ENCODE measurements at places on chromosomes 13 and 19.

DNA sequence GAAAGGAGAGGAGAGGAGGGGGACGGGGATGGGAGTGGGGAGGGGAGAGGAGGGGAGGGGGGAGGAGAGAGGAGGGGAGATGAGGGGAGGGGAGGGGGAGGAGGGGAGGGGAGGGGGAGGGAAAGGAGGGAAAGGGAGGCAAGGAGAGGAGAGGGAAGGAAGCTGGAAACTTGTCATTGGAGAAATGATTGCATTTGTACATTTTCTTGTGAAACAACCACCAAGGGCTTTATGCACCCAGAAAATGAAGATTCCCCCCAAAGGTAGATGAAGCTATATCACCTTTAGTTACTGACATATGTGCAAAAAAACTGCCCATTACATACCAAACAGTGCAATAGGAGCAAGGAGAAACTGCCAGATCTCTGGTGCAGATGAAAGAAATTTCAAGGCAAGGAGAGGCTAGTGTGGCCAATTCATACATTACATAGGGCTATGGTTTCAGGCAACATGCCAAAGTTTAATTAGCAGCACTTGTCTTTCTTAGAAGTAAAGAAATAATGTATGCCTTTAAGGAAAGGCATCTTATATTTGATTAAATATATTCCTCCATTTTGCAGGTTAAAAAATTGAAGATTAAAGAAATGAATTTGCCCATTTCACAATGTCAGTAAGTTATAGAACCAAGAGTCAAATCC lies 49.5 kb upstream of the STK24 start:
- no peak for DNase-seq

GRCh38 chr13:48618937-48619336 lies 34.8 kb upstream of the CYSLTR2 start:
- DNase-seq, result no peak

DNA sequence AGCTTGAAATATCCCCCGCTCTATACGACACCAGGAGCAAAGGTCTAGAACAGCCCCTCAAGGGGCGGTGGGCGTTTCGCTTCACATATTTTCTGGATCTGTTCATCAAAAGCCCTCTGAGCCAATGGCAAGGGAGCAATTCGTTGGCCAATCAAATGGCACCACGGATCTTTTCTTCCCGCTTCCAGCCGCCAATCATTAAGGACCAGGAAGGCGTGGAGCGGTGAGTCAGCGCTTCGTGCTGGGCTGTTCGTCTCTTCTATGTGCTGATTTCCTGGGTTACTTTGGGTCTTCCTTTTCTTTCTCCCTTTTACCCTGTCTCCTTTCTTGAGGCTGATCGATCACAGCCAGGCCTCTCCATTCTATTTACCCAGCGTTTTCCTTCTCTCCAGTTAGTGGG lies at the start of gene NLRP4:
TSS of gene NLRP4 (plus strand) at position 201 of the 400 bp plus-strand sequence. CDS start 15,541 bp downstream, outside the sequence.
- no peak for DNase-seq

GRCh38 chr13:92459306-92459705 lies 767.3 kb upstream of the GPC6 start:
- DNase-seq, result no peak

- DNase-seq, result no peak
These were observed 355.8 kb upstream of the HTR2A start for GRCh38 chr13:47252627-47253026.

GRCh38 chr19:34722353-34722752 lies 11.7 kb upstream of the ZNF181 start:
- DNase-seq, result no peak

- DNase-seq, result peak; percentile 82
These were observed 27.0 kb downstream of the NFIX start for GRCh38 chr19:13022111-13022858.

DNA sequence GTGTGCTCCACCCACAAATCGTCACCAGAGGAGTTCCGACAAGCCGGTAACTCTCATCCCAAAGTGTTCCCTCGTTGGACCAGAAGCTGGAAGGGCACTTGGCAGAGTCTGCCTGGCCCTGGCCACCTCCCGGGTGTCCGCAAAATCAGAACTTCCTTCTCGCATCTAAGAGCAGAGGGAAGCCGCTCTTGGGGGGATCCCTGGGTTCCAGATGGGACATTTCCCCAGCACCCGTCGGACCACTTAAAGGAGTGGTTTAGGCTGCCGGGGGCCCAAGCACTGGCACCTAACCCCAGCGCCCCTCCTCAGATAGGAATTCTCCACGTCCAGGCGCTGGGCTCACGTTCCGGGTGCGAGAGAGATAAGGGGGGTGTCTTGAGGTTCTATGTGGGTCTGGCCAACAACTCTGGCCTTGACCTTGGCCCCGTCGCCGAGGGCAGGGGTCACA lies 857 bp upstream of the MAP2K7 start:
- no peak for DNase-seq

- peak; percentile 75 for DNase-seq
These were observed 4.3 kb upstream of the RNASEH2B start for GRCh38 chr13:50905256-50905655.

- no peak for DNase-seq
These were observed 1423.8 kb upstream of the MIR17HG start for GRCh38 chr13:89923736-89924135.

- no peak for DNase-seq
These were observed 445.6 kb downstream of the KCTD12 start for GRCh38 chr13:76440568-76440967.

- no peak for DNase-seq
These were observed 44.8 kb downstream of the CCDC70 start for GRCh38 chr13:51906581-51906980.

DNA sequence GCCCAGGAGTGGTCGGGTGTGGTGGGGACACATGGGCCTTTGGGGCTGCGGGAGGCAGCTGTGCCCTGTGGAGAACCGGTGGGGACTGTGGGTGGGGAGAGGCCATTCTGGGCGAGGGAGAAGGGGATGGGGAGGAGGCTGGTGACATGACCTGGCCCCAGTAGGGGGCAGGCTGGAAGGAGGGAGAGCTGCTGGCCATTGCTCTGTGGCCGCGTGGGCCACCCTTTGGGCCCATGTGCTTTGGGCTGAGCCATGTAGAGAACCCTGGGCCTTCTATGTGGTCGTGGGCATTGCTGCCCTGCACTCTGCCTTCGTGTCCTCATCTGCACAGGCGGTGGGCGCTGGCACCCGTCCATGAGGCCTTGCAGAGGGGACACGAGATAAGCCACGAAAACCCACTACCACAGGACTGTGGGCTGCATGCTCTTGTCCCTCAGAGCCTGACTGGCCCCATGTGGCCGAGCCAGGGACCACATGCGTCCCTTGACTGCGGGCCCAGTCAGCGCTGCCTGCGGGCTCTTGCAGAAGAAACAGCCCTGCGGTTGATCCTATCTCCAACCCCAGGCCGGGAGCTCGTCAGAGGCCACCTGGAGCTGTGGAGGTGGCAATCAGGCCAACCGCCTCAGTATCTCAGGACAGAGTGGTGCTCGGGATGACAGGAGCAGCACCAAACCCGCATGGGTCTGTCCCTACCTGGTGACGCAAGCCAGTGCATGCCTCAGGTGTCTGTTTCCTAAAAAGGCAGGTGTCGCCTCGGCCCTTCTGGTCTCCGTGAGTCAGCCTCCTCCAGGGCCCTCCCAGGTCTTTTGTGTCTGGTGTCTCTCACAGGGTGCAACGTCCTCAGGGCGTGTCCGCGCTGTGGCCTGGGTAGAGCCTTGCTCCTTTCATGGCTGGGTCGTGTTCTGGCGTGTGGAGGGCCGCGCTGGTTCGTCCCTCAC lies 14.3 kb downstream of the FZR1 start:
- DNase-seq, result peak; percentile 75

DNA sequence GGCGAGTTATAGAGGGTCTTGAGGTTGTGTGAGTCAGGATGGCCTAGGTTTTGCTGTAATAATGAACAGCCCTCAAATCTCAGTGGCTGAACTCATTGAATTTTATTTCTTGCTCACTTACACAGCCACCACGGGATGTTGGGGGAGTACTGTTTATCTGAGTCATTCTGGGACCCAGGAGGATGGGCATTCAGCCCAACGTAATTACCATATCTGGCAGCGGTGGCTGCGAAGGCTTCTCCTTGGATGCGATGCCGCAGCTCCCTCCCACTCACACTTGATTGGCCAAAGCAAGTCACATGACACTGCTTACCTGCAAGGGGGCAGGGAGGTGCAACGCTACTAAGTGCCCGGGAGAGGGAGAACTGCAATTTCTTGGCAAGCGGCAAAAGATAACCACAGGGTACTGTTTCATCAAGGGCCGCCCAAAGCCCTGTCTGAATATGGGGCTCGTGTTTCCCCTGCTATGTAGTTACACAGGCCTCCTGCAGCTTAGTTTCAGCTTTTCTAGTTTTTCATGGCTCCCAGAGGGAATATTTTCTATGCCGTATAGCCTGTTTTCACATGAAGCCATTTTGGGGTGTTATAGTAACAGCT lies 19.9 kb downstream of the ZSWIM9 start:
- DNase-seq, result no peak

- peak; percentile 36 for DNase-seq
These were observed 7.2 kb downstream of the HNRNPL start for GRCh38 chr19:38842439-38843174.

- DNase-seq, result no peak
These were observed 10.4 kb upstream of the KLK14 start for GRCh38 chr19:51093101-51093500.

DNA sequence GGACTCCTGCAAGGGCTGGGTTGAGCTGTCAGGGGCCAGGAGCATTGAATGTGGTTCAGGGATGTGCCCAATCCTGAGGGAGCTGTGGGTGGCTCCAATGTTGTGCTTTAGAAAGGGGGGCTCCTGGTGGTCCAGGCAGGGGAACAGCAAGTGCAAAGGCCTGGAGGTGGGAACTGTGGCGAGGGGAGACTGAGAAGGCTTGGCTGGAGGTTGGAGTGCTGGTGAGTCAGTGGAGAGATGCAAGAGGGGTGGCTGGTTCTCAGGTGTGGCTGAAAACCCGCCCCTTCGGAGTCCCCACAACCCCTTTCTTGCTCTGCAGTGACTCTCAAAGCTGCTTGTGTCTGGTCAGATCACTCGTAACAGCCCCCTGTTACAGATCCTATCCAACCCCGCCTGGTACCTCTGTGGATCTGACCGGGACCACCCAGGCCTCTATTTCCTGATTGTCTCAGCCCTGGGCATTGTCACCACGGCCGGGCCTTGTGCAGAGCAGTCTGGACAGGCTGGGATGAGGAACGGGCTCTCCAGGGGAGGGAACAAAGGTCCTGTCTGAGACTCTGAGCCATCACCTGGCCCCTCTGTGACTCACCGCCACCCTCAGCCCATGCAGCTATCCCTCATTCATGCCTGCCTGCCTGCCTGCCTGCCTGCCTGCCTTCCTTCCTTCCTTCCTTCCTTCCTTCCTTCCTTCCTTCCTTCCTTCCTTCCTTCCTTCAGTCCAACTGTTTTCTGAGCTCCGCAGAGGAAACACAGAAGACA lies 1.4 kb upstream of the KCNN1 start:
- DNase-seq, result no peak

DNA sequence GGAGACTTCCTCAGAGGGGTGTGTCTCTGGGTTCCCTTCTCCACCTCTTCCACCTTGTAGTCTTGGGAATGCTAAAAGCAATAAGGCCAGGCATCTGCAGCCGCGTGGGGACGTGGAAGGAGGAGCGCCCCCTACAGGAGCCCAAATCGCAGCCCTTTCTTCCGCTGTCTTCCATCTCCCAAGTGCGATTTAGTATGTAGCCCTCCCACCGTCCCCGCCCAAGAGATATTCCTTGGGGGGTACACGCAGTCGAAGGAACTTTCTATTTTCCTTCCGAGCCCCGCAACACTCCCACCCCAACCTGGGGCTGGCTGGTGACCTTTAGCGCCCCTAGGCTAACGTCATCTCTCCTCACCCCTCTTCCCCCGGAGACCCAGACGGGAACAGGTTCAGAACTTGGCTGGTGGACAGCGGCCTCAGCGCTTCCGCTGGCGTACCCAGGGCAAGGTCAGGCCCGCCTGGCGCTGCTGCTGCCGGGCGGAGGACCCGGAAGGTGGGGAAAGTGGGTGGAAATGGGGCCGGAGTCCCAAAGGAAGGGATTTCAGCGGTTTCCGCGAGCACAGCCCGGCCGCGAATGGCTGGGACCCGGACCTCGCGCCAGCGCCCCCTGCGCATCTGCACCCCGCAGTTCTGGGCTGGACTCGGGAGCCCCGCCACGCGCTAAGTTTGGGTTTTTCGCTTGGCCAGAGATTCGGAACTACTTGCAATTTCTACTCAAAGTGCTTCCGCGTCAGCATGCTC lies 2.1 kb upstream of the PCDH8 start:
- peak; percentile 90 for DNase-seq

DNA sequence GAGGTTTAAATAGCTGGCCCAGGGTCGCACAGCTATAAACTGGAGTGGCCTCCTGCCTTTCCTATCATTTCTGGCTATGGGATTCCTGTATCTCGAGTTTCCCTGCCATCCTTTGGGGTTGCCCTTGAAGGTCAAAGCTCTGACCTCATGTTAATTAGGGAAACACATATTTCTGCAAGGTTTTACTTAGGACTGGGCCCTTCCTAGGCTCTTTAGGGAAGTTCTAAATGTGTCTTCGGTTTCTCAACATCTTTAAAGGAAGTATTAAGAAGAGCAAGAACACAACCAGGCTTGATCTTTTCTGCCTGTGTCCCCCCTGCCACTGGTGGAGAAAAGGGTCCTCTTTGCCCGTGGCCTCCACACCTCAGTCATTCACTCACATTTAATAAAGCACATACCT lies 10.8 kb downstream of the LCP1 start:
- DNase-seq, result no peak

DNA sequence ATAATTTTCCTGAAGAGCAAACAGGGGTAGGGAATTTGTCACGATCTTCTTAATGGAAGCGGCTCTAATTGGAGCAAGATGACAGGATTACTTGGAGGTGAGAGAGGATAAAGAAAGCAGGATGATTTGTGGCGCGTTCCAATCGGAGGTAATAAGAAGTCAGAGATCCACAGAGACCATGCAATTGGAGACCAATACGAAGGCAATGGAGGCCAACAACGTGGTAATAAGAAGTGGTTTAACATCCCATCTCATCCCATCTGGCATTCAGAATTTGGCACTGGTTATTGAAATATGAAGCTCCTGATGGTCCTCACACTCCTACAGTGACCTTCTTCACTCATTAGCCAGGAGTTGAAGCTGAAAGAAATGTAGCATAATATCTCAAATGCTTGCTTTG lies 130.6 kb downstream of the DLEU7 start:
- DNase-seq, result no peak

DNA sequence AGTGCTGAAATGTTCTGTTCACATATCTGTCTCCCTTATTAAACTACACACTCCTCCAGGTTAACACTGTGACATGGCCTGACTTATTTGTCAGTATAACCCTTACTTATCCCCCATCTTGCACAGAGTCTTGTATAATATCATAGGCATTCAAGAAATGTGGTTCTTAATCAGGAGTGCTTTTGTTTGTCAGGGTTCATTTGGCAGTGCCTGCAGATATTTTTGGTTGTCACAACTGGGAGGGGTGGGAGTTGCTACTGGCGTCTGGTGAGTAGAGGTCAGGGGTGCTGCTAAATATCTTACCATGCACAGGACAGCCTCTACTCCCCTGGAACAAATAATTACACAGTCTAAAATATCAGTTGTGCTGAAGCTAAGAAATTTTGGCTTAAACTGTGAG lies 20.4 kb upstream of the OBI1 start:
- no peak for DNase-seq

GRCh38 chr19:35986111-35986510 lies 8.9 kb upstream of the SDHAF1 start:
- no peak for DNase-seq

- DNase-seq, result no peak
These were observed 42.8 kb downstream of the ADGRE1 start for GRCh38 chr19:6930190-6930589.
